ENCODE measurements at places on chromosomes 2 and 18.

DNA sequence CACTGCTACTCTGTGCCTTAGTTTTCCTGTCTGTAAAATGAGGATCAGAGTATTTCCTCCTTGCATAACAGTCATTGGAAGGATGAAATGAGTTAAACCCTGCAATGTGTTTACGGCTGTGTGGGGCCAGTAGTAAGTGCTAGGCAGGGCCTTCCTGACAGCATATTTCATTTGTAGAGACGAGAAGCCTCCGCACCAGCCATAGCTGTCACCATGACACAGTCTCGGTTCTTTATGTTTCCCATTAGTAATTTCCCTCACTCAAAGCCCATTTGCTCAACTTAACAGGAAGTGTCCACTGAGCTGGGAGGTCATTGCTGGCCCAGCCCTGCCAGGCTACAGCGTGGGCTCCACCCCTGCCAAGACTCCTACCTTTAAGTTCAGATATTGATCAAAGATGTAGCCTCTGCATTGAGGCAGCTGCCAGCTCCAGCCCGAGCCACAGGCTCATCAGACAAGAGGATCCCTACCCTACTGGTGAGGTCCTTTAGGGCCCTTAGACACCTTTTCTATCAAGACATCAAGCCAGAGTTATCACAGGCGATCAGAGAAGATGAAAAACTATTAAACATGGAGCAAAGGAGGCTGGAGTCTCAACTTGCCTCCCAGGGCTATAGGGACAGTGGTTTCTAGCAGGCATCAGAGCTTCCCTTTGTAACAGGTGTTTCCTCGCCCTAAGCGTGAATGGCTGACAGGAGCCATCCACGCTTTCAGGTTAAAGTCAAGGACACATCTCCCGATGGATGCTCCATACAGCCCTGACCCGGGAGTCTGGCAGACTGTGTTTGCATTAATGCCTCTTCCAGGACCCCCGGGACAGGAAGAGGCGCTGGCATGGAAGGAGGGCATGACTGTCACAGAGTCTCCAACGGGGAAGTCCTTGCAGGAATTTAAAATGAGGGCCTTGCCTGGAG lies 251.7 kb downstream of the NDUFA10 start:
- no peak for DNase-seq

DNA sequence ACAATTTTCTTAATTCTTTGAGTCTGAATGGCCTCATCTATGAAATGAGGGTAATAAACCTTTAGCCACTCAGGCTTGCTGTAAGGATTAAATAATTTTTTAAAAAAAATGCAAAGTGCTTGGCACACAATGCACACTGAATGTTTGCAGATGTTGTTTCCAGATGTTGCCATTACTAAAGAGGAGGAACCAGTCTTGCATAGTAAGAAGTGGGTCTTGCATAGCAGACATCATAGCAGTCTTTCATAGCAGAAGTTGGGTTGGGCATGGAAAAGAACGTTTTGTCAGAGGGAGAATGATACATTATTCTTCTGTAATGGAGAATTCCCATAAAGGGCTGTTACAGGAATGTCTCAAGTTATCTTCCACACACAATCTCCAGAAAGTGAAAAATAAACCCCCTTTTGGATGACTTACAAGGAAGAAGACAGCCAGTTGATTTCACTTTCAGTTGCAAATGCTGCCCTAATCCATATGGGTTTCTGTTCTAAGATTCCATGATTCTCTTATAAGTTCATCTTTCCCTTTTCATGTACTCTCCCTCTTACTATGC lies 327.7 kb downstream of the SUCLG1 start:
- no peak for DNase-seq

DNA sequence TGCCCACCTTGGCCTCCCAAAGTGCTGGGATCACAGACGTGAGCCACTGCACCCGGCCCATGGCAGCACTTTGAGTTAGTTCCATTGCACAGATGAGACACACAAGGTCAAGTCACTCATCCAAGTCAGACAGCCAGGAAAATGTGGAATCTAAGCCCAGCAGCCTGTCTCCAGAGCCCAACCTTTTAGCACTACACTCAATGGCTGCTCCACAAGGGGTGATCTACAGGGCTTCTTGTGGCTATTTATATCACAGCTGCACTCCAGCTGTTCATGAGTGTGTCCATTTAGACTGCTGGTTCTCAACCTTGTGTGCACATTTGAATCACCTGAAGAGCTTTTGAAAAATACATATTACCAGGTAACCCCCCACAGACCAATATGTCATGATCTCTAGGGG lies 72.9 kb upstream of the RPL31 start:
- no peak for DNase-seq

- no peak for DNase-seq
Observed at GRCh38 chr2:174486563-174487107, at the start of gene GPR155. TSS of gene GPR155 (minus strand) at chr2:174487029. CDS start at chr2:174481956, 5,073 bp downstream.

DNA sequence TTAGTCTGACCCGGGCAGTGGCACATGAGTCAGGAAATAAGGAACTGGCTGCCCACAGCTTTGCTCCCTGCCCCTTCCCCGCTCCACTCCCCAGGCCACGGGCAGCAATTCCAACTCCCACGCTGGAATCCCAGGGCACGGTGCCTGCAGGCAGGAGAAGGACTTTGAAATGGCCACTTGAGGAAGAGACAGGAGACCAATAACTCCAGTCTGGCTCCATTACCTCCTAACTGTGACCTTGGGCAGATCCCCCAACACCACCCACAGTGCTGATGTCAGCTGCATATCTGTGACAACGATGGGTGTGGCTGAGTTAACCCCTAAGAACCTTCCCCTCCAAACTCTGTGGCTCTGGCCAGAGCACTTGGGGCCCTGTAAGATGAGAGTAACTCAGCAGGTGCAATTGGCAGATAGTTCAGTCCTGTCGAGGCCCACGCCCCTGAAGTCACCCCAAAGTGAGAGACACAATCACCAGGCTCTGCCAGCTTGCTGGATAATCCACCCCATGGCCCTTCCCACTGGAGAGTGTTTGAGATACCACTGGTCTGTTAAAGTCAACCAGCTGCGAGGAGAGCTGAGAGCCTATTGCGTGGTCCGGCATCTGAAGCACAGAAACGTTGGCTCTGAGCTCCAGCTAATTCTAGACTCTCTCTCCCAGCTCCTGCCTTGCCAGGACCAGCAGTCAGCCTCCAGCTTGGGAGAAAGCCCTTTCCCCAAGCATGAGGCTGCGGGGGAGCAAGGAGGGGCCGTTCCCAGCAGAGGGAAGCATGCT lies 175.2 kb downstream of the TNS1 start:
- DNase-seq = no peak

- no peak for DNase-seq
Observed at GRCh38 chr18:47422524-47422923, 171.1 kb upstream of the SKOR2 start.

DNA sequence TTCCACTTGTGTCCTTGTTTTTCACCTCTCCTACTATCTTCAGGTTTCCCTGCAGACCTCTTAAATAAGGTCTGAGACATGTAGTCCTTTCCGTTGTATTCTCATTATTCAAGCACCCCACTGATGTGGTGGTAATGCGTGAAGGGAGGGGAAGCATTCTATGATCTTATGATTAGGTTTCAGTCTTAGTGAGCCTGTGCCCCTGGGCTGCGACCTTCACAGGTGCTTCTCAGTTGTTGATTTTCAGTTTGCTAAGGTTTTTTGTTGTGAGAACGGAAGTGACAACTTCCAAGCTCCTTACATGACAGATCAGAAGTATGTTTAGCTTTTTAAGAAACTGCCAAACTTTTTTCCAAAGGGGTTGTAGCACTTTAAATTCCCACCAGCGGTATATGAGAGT lies 41.3 kb downstream of the VPS54 start:
- no peak for DNase-seq

DNA sequence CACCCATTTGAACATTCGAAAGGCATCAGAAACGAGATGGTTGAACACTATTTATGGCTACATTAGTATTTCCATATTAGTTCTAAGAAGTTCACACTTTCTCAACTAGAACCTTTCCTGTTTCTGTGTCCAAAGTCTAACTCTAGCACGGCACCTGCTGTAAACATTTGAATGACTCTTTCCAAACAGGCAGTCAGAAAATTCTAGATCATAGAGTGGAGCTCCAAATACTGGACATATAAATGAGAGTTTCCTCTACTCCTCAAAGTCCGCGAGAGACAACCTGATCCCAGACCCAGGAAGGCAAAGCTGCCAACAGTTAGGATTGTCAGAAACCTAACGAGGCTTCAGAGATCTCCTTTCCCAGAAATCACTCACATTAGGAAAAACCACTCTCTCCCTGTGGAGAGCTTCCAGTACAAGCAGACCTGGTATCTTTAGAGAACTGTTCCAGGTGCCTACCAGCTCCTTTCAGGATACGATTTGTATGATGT lies 10.6 kb downstream of the RND3 start:
- no peak for DNase-seq

DNA sequence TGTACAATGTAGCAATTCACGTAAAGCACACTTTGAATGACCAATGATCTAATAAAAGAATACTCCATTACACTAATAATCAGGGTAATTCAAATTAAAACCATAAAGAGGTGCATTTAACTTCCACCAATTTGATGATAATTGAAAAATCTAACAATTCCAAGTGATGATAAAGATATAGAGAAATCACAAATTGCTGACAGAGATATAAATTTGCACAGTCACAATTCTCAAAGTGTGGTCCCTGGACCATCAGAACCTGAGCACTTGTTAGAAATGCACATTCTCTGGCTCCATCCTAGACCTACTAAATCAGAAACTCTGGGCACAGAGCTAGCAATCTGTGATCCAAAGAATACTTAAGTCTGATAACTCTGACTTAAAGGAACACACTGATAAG lies 165.8 kb upstream of the DCC start:
- DNase-seq = no peak

- DNase-seq = no peak
Observed at GRCh38 chr2:45013229-45014015, 4.2 kb upstream of the SIX2 start.

- DNase-seq = no peak
Observed at GRCh38 chr2:219430633-219431615, 3.7 kb upstream of the SPEG start.

- no peak for DNase-seq
Observed at GRCh38 chr18:24161304-24161703, 22.4 kb downstream of the CABYR start.

DNA sequence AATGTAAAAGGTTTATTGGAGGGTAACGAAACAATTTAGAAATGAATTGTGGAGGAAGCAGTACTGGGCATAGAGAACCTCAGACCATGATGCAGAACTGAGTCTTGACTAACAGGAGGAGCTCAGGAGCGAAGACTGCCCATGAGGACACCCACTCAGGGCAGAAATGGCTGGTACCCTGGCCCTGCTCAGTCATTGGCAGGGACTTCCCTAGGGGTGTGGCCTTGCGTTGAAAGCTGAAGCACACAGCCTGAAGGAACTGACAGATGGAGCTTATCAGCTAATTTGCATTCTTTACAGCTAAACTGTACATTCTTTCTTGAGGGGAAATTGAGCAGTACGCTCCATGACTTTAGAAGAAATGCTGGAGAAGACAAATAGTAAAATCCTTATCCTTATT lies 57.1 kb downstream of the PDK1 start:
- no peak for DNase-seq

GRCh38 chr2:204498291-204498690 lies 47.0 kb upstream of the PARD3B start:
- no peak for DNase-seq

DNA sequence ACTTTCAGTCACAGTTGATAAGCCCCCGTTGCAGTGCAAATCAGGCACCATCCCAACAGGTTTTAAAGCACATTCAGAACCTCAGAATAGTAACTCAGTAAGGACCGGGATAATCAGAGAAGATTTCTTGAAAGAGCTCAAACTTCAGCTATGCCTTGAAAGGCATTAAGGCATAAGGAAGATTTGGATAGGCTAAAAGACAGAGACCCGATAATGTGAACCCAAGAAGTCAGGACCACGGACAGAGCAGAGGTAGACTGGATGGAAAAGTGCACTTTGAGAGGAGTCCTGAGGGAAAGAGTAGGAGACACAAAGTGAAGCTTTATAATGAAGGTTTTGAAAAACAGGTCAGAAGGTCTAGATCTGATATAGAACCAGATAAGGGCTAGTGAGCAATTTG lies 36.9 kb upstream of the KLF7 start:
- no peak for DNase-seq

GRCh38 chr2:200479692-200480265 lies 30.1 kb downstream of the KCTD18 start:
- DNase-seq = no peak

GRCh38 chr2:236745420-236746210 lies 176.0 kb downstream of the ACKR3 start:
- DNase-seq = no peak

DNA sequence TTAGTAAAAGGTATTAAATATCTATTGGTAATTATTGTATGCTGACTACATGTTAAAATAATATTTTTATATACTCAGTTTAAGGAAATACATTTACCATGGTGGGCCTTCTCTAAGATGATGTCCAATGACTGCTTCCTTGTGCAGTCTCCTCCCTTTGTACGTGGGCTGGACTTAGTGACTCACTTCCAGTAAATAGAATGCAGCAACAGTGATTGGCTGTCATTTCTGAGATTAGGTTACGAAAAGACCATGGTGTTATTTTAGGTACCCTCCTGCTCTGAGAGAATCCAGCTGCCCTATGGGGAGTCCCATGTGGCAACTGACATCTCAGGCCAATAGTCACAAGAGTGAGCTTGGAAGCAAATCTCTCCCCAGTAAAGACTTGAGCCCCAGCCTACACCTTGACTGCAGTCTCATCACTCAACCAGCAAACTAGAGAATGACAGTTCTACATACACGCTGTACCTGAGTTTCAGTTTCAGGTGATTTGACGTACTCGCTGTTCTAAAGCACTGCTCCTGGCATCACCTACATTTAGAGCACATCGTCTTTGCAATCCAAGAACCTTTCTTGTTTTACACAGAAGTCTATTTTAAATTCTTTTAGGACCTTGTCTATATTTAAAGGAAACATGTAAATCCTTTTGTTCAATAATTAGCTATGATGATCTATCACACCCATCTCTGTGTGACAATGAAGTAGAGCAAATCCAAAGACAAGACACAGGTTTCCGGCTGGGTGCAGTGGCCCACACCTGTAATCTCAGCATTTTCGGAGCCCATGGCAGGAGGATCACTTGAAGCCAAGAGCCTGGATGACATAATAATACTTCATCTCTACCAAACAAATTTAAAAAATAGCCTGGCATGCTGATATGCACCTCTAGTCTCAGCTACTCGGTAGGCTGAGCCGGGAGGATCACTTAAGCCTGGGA lies 87.2 kb downstream of the COBLL1 start:
- DNase-seq = no peak

GRCh38 chr2:206824087-206824618 lies 58.7 kb downstream of the FASTKD2 start:
- DNase-seq = no peak

DNA sequence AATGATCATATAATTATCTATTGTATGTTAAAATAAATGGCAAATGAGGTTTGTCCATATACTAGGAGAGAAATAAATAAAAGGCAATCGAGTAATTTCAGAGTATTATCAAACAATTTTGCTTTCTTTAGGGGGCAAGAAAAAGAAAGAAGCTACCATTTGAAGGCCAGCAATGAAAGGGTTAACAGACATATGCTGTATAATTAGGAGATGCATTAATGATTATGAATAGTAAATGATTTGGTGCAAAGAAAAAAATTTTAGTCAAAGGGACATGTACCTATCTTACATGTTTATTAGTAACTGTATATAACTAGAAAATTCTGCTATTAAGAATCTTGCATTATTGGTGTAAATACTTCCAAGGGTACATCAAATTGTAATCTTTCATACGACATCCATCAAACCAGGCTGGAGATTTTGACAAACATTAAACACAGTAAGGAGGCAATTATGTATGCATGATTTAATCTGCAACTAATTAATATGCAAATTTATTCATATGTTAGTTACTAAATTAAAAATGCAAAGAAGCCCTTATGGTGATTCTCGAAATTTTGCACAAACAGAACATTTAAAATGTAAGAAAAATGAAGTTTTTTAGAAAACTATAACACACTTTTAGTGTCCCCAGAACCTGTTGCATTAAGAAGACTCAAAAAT lies 251.4 kb downstream of the TCF4 start:
- no peak for DNase-seq
